ENCODE measurements at places on chromosomes 12 and 14. TPM values are rescaled to one million over a fixed set of nuclear protein-coding genes. Genes with fewer than 3 reads are reported as not detected.
A peak's percentile ranks its signal among the peaks of the same experiment; 100 is the strongest.

GRCh38 chr14:102096569-102097188, 9.8 kb upstream of the HSP90AA1 start:
- peak; percentile 90 for DNase-seq

- no peak for DNase-seq
Measured at GRCh38 chr14:52279408-52279807, 11.9 kb downstream of the PTGDR start.

GRCh38 chr12:29278673-29279420, 102.1 kb downstream of the ERGIC2 start:
- no peak for DNase-seq

DNA sequence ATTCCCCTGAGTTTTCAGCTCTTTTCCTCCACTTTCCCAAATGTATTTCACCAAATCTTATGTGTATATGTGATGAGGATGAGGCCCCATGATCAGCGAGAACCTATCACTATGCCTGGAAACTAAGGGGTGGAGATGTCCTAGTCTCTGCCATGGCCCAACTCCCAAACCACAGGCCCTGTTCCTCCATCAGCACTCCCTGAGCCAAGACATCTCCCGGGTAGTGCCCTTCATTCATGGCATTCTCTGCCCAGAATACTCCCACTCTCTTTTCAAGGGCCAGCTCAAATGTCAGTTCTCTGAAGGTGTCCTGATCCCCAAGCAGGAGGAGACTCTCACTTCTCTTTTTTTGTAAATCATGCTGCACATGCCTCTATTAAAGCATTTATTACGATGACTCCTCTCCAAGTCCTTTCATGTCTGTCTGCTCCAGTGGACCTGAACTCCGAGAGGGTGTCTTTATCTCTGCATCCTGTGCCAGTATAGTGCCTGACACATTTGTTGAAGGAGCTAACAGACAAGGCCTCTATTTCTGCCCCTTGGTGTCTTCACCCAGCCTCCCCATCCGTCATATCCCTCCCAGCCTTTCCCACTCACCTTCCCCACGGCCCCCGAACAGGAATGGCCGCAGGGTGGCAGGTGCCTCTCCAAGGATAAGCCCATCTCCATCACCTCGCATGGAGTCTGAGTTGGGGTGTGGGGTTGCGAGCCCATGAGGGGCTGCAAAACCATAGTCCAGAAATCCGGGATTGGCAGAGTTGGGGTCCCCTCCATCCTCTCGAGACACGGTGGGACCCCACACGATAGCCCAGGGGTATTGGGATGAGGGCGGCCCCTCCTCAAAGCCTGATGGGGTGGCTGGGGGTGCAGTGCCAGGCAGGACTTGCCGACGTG, 3.7 kb downstream of the PIANP start:
- no peak for DNase-seq

GRCh38 chr12:89472508-89472907, 52.1 kb downstream of the GALNT4 start:
- DNase-seq: no peak

DNA sequence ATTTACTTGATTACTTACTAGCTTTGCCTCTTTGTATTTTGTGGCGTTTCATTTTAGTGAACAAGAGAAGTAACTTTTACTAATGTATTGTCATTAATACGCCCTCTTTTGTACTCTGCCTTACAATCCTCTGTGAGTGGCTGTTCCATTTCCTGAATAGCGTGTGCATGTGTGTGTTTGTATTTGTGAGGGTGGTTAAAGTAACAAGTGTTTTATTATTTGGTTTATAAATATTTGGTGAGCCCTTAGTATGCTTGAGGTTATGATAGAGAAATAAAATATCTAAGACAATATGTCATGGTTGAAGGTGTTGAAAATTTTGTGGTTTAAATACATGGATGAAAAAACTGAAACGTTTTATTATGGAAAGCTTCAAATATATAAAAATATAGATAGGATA, 71.7 kb upstream of the REP15 start:
- DNase-seq: no peak

DNA sequence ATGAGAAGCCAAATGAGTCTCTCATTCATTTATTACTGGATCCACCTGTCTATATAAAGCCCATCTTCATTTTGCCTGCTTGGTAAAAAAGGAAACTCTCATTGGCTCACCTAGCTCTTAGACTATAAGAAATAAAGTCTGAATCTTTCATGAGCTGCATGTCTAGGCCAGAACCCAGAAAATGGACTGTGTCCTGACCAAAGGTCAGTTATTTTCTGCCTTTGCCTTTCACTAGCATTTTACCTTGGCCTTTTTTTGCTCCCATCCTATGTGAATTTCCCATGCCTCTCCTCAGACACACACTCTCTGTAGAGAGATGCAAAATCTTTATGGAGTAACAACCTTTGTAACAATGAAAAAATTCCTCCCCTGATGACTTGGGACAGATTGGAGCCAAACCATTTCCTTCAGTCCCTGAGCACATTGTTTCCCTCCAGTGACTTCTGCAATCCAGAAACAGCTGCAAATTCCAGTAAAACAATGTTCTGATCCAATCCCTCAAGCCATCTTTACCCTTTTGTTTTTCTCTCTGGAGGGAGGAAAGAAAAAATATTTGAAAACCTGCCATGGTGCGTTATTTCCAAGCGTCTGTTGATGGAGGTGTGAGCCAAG, 33.6 kb upstream of the MAP3K9 start:
- no peak for DNase-seq

DNA sequence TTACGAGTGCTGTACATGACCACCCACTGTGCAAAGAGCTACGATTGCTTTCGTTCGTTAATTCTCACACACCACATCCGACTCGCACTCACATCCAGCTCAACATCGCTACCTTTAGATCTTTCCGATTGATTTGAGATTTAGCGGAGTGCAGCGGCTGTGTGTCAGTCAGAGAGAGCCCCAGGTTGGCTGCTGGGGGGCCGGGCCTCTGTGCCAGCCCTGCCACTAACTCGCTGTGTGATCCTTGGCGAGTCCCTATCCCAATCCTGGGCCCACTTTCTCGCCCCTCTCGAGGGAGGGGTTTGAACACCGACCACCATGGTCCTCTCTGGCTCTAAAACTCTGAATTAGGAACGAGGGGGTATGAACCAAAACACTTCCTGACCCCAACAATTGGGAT, 8.6 kb downstream of the DLK1 start:
- DNase-seq: no peak

DNA sequence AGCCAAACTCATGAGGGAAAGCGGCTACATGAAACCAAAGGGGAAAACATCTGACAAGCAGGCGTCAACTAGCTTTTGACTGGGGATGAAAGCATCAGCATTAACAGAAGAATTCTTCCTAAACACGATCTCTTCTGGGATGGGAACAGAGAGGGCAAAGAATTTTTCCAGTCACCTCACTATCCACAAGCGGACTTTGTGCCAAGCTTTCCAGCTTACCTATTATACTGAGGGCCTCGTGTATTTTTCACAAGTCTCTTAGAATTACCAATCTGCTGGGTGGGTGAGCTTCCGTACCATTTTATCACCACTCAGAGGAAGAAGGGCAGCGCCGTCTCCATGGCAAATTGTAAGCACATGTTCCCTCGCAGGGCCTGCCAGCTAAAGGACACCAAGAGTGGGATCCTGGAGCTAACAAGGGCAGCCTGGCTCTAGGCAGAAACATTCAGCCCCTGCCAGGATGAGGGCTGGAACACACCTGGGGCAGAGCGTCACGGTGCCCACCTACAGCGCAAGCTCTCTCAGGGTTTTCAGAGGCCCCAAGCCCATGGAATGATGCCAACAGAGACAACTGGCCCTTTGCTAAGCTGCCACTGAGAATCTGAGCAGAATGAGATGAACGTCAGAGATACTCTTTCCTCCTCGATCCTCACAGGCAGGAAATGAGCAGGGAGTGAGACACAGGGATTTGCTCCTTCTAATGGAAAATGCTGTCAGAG, 74.6 kb downstream of the CHGA start:
- DNase-seq: no peak

The RASSF9 gene
- total RNA-seq: 2.2 TPM

DNA sequence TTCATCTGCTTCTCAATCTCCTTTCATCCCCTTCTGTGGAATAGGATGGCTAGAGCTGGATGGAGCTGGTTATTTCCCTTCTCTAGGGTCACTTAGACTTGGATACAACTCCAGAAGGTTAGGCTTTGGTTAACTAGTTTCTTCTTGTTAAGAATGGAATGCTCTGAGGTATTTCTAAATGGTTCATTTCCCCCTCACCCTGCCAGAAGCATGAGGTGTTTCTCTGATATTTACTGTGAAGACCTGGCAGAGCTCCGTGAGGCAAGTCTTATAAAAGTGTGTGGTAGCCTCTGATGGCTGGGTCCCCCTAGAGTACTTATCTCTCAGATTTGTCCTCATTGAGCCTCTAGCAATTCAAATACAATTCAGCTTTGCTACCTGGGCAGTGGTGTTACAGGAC, 207.9 kb downstream of the SLC16A7 start:
- DNase-seq: no peak

- no peak for DNase-seq
Measured at GRCh38 chr12:91978143-91978542, 167.5 kb downstream of the BTG1 start.

- DNase-seq: no peak
Measured at GRCh38 chr12:28826766-28827165, 322.3 kb upstream of the FAR2 start.

DNA sequence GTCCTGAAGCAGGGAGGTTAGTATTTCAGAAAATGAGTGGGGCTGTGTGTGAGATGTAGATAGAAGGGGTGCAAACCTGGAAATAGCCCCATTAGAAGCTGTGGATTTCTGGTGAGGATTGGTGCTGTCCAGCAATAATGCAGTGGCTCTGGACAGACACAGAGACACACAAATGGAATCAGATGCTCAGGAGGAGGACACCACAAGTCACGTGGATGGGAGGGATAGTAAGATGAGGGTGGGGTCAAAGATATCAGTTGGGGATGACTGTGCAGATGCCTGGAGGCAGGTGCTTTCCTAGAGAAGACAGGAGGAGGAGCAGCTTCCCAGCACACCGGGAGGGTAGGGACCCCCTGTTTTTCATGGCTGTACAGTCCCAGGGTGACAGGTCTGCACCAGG, 136.5 kb downstream of the PLXNC1 start:
- DNase-seq: no peak

Data from breast epithelium (tissue), 4 donors.